Activated CD4-positive, alpha-beta T cell treated with anti-CD3 and anti-CD28 coated beads for 4 hours (primary cell): ENCODE measurements at places on chromosomes 7 and 10.

DNA sequence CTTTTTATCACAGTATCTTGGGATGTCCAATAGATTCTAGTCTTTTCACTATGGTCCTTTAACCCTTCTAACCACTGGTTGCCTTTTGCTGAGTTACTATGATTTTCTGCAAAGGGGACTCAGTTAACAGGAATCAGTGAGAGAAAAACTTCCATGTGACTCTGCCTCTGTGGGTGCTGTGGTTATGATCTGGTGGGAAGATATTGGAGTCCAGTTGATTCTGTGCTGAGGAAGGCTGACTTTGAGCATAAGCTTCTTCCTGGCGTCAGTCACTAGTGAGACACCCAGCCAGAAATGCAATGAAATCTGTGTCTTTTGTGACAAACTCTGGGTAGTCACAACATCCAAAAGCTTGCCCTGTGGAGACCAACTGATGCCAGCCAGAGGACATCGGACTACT, 648.0 kb downstream of the SUGCT start:
- no peak for DNase-seq

DNA sequence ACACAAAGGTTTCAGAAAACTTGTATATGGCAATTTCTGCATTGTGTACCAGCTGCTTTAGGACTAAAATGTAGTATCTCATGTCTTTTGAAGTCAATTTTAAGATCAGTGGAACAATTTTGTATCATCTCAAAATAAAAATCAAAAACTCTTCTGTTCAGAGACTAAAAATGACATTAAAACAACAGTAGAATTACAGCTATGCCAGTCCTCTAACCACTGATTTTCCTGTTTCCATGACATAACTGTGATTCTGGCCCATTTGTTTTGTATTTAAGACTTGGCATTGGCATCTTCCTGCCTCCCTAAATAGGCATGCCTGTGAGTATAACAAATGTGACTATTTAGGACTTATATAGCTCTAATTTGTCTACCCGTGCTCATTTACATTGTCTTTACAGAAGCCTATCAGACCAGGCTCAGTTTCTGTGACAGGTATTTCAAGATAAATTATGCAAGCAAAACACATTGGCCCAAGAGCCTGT, 29.1 kb upstream of the VPS41 start:
- no peak for DNase-seq

- DNase-seq: peak; percentile 73
Observed at GRCh38 chr7:150988230-150989226, 2.3 kb upstream of the NOS3 start.

DNA sequence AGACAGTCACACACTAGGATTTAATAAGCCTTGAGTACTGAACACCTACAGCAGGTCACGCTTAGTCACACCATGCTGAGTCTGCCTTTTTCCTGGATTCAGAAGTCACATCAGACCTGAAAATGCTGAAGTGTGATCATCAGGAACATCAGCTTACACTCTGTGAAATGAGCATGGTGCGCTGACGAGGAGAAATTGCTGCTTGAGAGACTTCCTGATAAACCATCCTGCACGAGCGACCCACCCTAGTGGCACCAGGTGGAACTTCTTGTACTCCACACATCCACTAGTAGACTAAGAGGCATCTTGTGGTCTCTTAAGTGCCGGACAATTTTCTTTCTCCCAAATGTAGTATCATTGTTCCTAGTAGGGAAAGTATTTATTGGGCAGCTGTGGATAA, 51.8 kb upstream of the MRLN start:
- DNase-seq: no peak

DNA sequence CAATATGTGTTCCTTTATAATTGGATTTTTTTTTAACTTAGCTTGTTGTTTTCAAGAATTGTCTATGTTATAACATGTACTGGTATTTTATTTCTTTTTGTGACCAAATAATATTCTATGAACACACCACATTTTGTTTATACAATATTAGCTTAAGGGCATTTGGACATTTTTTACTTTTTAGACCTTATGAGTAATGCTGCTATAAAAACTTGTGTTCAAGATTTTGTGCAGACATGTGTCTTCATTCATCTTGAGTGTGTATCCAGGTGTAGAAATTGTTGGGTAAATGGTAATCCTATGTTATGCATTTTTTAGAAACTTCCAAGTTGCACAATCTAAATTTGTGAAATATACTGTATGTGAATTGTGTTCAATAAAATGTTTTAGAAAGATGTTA, 936.7 kb downstream of the CCSER2 start:
- DNase-seq: no peak
